Stimulated activated CD8-positive, alpha-beta memory T cell treated with anti-CD3 and anti-CD28 coated beads, Interleukin-15, amount 100 ng/mL, for 4 hours (primary cell): ENCODE measurements at places on chromosomes 11 and 22.

DNA sequence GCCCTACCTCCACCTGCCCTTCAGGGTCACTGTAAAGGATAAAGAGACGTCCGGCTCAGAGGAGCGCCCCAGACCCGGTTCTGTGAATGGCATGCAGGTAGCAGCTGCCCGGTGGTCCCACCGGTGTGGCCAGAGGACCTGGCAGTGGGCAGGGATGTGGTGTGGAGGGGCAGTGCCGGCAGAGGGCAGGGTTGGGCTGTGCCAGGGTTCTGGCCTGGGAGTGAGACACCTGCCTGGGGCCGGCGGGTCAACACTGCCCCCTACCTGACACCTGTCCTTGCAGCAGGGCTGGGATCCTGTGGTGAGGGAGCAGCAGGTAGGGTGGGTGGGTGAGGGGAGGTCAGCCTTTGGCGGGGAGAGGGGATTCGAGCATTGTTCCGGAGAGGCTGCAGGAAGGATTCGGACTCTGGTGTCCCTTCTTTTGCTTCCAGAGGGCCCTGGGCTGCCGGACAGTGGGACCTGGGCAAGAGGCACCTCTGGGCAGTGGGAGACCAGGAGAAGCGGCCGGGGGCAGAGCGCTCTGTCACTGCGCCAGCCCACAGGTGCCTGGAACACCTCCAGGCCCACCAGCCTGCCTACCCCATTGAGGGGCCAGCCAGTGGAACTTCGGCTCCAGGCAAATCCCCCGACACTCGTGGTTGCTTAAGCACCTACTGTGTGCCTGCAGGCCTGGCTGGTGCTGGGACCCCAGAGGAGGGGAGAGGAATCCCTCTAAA lies 1.6 kb upstream of the PHLDA2 start:
- no peak for DNase-seq

DNA sequence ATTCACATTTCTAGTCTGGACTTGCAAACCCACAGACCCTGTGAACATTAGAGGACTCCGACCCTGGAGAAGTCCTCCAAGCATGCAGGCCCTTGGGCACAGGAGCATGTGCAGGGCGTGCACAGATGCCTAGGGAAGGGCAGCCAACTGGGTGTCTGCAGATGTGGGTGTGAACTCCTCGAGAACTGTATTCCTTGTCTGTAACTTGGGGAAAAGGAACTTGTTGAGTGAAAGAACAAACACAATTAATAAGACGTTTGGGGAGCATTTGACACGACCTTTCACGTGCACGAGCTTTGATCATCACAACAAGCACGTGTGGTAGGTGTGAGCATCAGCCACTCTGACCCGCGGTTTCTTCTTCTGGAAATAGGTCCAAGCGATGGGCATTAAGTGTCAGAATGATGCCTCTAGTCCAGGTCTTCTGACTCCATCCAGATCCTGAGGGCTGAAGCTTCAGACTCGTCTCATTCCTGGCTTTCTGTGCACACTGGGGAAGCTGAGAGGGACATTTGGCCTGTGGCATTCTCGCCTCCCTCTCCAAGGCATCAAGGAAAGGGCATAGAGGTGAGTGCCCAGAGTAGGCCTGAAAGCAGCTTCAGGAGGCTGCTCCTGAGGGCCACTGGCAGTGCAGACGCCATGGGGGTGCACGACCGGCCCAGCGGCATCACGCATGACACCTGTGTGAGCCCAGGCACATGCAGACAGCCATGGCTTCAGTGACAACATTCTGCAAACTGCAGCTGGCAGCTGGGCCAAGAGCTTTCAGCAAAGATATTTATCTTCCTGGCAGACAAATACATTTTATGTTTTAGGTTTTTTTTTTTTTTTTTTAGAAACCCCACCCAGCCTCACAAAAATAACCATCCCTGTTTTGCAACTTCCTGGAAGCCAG lies 32.5 kb downstream of the ALX4 start:
- DNase-seq = no peak

- DNase-seq = no peak
Observed at GRCh38 chr11:33315822-33316221, 58.6 kb downstream of the HIPK3 start.

DNA sequence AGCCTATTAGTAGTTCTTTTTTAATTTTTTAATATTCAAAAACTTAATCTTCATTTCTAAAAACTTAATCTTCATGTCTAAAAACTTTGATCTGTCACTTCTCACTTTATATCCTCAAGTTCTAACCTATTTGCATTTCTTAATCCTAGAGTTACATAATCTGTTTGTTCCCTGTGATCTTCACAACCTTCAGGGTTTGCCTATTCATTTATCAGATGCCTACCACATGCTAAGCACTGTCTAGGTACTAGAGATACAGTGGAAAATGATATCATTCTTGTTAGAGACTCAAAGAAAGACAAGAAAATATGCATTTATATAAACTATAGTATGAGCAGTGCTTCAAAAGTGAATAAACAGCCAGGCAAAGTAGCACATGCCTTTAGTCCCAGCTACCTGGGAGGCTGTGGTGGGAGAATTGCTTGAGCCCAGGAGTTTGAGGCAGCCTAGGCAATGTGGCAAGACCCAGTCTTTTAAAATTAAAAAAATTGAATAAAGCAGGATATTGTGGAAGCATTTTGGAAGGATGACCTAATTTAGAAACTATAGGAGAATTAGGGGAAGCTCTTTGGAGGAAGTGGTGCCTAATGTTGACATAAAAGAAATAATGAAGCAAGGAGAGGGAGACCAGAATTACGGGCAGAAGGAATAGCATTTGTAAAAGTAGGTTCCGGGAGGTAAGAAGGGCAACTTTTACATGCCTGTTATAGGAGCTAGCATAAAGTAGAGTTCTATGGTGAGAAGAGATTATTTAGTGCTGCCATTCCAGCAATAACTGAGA lies 54.4 kb upstream of the GRK2 start:
- DNase-seq = no peak

GRCh38 chr22:35039625-35040024 lies 26.3 kb upstream of the ISX start:
- no peak for DNase-seq

GRCh38 chr22:36824655-36825054 lies 7.8 kb upstream of the PVALB start:
- DNase-seq = no peak

GRCh38 chr11:57653163-57653562 lies 3.5 kb upstream of the YPEL4 start:
- no peak for DNase-seq

GRCh38 chr11:61890529-61891330 lies 615 bp downstream of the FADS3 start:
- DNase-seq = no peak

- no peak for DNase-seq
Observed at GRCh38 chr22:20440637-20441591, 3.3 kb upstream of the SCARF2 start.

DNA sequence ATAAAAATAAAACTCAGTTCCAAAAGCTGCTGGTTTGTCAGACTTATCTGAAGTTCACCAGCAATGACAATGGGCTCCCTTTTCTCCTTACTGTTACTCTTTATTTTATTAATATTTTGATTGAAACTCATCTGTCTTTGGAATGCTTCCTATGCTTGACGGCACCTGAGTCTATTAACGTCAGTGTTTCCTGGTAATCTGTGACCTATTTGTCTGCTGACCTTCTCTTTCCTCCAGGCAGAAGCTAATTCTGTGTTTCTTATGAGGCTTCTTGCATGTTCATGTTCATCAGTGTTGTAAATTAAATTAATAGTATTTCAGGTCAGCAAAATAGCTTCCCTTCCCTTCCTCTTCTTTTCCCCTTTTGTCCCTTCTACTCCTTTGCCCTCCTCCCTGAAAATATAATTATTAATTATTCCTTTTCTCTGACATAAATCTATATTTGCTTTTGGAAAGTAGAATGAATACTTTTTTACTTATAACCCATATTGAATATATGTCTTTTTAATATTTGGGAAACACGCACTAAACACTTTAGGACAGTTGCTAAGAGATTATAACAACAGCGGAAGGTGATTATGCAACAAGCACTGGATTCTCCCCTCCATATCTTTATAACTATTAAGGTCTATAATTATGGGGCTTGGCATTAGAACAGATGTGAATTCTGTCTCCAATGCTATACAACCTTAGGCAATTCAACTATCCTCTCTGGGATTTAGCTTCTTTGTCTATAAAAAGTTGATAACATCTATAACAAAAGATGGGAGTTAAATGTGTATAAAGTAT lies 32.1 kb upstream of the PCF11 start:
- no peak for DNase-seq

DNA sequence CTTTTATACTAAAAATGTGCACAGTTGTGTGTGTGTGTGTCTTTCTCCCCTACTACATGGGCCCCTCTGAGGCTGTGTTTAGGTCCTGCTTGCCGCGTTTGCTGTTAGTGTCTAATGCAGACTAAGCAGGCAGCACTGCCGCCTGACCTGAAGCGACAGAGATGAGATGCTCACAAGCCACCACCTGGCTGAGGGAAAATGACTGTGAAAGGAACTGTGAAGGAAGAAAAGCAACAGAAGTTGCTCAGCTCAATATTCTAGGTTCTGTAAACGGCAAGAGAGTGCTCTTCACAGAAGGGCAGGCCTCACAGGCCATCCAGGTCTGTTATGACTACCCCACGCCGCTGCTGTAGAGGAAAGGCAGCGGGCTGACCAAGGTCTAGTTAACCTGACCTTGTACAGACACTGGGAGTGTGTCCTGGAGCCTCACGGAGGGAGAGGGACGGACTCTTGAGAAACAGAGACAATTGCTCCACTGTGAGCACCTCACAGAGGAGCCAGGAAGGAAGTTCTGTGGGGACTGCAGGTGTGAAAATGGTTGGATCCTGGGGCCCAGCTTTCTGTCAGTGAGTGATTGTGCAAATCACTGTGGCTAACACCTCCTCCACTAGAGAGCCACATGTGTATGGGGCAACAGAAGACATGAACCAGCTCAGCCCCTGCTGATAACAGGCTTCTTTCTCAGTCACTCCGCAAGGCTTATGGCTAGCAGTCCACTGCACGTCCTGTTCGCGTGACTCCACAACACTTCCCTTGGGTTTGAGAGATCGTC lies 31.3 kb upstream of the YPEL1 start:
- DNase-seq = peak; percentile 45

GRCh38 chr11:128573638-128574037 lies 13.7 kb downstream of the ETS1 start:
- DNase-seq = no peak

DNA sequence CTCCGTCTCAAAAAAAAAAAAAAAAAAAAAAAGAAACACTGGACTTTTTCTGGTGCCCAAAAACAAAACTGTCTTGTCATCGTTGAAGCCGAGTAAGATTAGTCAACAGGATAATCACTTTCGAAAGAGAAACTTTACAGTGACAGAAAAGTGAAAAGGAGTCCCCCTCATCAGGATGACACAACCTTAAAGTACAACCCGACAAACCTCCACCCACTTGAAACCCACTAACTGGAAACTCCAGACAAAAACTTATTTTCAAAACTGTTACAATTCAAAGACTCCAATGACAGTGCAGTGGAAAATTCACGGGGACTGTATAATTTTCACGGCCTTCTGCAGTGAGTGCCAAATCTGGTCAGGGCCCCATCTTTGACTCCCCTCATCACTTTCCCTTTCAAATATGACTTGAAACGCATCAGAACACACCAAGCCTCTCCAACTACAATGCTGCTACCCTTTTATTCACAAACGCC lies 1.3 kb downstream of the DENND5A start:
- DNase-seq = no peak

DNA sequence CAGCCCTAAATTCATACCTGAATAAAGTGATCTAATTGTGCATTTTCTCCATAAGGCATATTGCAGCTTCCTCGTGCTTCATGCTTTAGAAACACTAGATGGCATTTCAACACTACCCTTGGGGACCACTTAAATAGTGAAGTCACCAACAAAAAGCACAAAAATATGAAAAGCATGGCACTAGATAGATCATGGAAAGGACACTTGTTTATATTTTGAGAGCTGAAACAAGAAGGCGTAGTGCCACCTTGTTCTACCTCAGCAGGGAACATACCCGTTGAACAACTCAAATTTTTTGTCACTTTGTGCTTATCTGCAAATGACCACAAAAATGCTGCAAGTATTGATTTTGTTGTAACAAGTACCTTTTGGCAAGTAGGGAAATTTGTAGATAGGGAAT lies 8.6 kb downstream of the TBCEL start:
- DNase-seq = no peak

DNA sequence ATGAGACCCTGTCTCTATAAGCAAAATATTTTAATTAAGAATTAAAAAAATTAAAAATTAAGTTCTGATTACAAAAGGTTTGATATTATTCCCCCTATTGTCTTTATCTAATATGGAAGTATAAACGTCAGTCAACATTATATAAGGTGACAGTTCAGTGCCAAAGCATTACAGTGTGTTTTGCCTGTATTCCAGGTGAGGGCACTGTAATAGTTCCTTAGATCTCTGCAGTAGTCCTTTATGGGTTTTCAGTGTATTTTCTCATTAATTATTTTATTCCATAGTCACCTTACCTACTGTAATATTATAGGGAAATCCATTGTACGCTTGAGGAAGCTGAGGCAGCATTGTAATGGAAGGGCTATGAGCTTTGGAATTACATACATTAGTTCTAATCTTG lies 33.0 kb downstream of the FAR1 start:
- DNase-seq = no peak

GRCh38 chr11:133934599-133935550 lies 21.9 kb downstream of the IGSF9B start:
- DNase-seq = no peak

GRCh38 chr22:37672206-37672919 lies 3.1 kb upstream of the LGALS1 start:
- DNase-seq = no peak

DNA sequence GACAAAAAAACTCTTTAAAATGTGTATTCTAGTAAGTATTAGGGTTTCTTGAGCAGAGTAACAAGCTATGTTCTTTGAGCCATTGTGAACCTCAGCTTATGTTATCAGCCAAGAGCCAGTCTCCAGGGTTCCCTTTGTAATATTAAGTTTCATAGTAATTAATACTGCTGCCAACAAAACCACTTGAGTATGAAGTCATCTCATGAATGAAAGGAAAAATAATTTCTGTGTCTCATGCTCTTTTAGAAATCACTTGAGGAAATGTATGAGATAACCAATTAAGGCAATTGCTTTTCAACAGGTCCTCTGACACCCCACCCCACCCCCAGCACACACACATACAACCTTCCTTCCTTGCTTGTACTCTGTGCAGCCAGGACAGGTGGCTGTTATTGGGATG lies 59.9 kb downstream of the BBOX1 start:
- no peak for DNase-seq

DNA sequence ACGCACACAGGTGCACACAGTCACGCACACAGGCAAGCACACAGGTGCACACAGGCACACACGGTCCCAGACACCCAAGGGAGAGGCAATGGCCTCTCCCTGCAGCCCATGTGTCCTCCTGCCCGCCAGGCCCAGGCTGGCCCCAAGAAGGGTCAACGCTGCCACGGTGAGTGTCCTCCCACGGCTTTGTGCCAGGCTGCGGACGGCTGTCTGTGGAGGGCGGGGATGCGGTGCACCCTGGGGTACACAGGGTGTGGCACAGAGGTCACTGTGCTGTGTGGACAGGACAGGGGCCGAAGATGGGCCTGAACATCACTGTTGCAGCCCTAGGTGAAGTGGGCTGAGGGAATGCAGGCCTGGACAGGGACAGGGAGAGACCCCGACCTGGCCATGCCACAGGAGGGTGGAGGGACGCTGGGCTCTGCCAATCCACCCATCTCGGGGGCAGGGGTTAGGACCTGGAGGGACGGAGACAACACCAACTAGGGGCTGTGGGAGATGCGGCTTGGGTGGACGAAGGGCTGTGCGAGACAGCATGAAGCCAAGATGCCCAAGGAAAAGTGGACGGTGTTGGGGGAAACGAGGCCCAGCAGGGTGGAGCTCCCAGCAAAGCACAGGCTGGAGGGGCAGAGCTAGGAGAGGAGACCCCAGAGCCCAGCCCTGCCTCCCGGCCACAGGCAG lies 523.8 kb downstream of the BRD1 start:
- DNase-seq = no peak
